WTC11 (cell line): ENCODE measurements at places on chromosomes 16 and 17.

DNA sequence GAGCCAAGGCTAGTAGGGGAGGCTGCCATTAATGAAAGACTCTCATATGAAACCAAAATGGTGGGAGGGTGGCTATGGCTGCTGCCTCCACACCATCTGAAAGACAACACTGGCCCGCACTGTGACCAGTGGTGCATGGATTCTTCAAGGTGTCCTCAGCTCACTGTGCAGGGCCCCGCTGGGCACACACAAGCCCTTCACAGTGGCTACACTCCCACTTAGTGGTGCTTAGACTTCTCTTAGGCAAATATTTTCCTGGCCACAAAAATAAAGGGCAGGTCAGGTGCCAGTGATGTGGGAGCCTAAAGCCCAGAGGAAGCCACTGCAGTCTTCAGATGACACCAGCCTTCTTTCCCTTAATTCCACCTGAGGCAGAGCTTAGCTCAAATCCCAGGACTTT lies 38.1 kb upstream of the IRX3 start:
- DNase-seq: no peak

- DNase-seq: no peak
These were observed 115.3 kb downstream of the SLC39A11 start for GRCh38 chr17:72976971-72977770.

GRCh38 chr16:88685156-88686061 lies 898 bp downstream of the SNAI3 start:
- DNase-seq: peak; percentile 50

DNA sequence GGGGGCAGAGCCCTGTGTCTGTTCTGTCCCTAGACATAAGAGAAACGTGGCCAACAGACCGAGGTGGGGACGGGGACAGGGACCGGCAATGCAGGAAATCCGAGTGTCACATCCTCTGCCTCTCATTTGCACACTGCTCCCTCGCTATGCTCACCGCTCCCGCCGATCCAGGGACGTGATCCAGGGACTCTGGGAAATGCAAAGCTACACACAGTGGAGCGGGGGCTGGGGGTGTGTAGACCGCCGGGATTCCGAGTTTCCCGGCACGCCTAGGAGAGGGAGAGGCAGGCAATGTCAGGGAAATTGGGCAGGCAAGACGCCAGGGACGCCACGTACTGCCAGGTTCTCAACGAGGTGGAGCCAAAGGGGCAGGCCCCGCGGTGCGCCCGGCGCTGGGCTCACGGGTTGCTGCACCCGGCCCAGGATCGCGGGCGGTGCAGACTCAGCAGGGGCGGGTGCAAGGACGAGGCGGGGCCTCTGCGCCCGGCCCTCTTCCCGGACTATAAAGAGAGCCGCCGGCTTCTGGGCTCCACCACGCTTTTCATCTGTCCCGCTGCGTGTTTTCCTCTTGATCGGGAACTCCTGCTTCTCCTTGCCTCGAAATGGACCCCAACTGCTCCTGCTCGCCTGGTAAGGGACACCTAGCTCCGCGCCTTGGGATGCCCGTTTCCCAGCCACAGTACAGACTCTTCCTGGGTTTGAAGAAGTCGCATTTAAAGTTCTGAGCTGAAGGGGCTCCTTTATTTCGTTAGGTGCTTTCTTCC lies at the start of gene MT1X:
Gene MT1X, plus strand, starts transcription at position 532 of the 764 bp plus-strand sequence. Its CDS starts 71 bp downstream, at position 603.
- peak; percentile 85 for DNase-seq

DNA sequence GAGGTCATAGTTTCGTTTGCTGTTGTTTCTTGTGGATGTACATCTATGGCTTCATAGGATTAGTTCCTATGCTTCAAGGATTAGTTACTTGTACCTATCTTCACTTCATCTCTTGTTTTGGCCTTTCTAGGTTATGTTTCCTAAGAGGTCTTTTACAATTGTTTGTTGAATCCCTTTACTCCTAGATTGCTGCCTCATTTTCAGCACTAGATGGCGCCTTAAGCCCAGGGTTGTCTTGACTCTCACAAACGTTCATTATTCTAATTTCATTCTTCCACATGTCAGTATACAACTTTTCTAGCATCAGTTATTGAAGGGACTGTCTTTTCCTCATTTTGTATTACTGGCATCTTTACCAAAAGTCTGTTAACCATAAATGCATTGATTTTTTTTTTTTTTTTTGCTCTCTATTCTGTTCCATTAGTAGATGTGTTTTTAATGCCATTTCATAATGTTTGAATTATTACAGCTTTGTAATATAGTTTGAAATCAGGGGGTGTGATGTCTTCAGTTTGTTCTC lies 45.0 kb upstream of the NACA2 start:
- peak; percentile 49 for DNase-seq

DNA sequence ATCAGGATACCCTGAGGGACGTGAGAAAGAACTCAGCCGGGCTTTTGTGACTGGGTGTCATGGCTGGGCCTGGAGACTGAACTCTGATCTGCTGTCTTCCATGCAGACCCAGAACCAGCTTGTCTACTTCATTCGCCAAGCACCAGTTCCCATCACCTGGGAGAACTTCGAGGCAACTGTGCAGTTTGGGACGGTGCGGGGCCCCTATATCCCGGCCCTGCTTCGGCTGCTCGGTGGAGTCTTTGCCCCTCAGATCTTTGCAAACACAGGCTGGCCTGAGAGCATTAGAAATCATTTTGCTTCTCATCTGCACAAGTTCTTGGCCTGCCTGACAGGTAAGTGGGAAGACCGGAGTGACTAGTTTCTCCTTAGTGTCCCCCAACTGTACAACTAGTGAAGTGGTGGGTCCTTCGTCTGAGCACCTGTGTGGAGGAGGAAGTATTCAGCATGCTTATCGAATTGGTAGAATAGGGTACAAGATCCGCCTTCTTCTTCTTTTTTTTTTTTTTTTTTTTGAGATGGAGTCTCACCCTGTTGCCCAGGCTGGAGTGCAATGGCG lies 15.5 kb downstream of the DNAH2 start:
- no peak for DNase-seq

DNA sequence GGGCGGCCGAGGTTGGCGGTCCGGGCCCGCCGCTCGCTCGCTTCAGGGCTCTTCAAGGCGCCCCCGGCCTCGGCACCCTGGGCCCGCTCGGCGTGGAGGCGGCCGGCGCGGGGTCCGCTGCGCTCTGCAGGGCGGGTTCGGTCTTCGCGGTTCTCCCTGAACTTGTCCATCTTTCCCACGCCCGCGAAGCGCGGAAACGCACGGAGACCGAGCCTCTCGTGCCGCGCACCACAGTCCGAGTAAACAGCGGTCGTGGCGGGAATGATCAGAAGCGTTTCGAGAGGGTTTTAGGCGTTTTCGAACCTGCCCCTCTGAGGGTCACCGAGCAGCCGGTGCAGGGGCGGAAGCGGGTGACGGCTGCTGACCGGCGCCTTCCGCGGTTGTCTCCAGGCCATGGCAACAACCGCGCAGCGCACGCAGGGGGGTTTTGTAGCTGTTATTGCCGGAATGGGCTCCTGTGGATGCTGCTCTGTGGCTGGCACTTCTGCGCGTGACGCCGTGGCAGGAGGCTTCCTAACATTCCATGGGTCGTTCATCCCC lies 414 bp downstream of the NARF start:
- DNase-seq: peak; percentile 38

DNA sequence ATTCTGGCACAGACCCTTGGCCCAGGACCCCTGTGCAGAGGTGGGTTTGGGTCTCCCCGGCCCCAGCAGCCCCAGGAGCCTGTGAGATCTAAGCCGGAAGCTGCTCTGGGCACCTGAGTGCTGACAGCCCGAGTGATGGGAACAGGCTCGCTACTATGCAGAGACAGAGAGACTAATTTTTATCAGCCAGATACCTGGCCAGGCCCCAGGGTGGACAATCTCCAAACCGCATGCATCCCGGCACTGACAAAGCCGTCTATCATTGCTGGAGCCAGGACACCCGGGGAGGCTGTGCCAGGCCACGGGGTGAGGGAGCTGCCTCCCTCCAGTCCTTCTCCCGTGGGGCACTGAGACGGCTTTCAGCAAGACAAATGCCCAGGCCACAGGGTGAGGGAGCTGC lies 25.0 kb downstream of the CBFA2T3 start:
- DNase-seq: no peak

DNA sequence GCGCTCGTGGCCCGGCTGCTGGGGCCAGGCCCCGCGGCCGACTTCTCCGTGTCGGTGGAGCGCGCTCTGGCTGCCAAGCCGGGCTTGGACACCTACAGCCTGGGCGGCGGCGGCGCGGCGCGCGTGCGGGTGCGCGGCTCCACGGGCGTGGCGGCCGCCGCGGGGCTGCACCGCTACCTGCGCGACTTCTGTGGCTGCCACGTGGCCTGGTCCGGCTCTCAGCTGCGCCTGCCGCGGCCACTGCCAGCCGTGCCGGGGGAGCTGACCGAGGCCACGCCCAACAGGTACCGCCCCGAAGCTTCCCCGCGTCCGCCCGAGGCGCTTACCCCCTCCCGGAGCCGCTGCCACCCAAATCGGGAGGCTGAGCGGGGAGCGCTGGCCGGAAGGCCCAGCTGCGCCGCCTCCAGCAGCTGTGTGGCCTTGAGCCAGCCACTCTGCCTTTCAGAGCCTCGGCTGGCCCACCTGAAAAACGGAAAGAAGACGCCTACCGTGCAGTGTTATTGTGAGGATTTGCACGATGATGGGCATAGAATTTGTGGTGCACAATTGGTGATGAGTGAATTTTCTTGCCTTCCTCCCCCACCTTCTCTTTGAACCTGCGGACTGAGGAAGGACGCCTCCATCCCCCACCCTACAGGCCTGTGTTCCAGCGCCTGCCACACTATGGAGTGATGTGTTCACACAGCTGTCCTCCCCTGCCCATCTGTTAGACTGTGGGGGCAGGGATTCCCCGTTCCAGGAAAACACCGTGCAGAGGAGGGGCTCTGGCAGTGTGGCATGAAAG lies 523 bp downstream of the NAGLU start:
- peak; percentile 81 for DNase-seq

- DNase-seq: peak; percentile 98
These were observed at the start of gene GDE1 for GRCh38 chr16:19521471-19522396. GDE1 (minus strand) TSS chr16:19522098; CDS start chr16:19521964, 134 bp downstream.

DNA sequence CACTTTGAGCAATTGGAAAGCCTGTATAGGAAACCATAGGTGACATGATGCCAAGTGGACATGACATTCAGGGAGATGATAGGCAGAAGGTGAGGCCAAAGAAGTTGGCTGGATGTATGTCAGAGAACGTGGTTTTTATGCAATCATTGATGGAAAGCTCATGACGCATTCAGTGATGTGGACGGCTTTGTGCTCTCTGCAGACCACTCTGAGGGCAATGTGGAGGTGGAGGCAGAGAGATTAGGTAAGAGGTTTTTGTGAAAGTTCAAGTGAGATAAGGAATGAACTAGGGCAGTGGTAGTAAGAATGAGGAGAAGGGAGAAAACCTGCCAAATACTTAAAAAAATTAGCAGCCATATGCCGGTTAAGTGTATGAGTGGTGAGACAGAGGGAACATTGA lies 99.0 kb downstream of the PRKCA start:
- no peak for DNase-seq

GRCh38 chr17:6066183-6066948 lies 3.8 kb upstream of the WSCD1 start:
- DNase-seq: no peak

GRCh38 chr17:58693208-58693607 lies 806 bp downstream of the RAD51C start:
- no peak for DNase-seq

DNA sequence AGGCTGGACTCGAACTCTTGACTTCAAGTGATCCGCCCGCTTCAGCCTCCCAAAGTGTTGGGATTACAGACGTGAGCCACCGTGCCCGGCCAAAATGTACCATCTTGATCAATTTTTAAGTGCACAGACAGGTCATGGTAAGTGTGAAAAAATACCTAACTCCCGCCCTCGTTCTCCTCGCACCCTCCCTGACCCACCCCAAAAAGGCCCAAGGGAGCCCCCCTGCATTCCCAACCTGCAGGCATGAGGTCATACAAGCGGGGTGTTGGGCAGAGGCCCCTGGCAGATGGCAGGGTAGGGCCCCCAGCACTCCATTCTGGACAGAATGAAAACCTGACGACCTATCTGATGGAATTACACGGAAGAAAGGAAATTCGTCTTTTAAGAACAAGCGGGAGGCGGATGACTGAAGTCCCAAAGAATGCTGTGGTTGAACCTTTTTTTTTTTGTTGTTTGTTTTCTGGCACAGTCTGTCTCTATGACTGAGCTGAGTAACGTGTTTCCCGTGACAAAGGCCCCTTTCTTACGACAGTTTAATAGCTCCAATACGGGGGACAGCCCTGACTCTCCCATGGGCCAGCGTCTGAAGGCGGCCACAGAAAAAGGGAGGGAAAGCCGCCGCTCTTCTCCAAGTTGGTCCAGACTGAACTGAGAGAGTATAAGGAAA lies 376.4 kb downstream of the SLC39A11 start:
- DNase-seq: no peak

- no peak for DNase-seq
These were observed 36.4 kb upstream of the CD300E start for GRCh38 chr17:74659889-74660288.

DNA sequence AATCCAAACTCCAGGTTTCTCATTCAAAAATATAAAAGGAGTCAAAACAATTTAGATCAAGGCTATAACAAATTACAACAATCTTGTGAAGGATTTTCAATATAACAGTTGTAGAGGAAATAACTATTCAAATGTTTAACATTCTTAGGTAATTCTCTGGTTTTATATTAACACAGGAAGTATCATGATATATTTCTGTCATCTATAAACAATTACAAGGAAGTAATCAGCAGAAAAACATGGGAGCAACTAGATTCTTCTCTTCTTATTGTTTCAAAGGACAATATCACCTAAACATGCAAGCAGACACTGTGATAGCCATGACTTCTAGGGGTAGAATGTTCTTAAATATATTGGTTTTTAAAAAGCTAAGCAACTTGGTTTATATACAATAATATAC lies 49.9 kb downstream of the FBXL20 start:
- DNase-seq: no peak

- DNase-seq: no peak
These were observed 5.4 kb upstream of the BBS2 start for GRCh38 chr16:56525236-56525635.

DNA sequence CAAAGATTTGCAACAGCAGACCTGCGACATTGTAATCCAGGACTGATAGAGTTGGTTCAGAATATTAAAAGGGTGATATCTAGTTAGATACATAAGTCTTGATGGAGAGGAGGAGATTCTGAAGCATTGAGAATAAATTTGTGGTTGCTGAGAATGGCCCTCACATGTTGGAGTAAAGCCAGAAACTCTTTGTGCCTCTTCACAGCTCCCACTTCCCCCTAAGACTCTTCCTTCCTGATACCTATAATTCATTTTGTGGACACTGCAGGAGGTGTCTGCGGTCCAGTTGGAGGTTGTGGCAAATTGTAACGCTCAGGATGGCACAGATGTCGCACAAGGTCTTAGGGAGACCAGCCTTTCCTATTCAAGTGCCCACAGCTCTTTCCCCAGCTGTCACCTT lies 17.5 kb downstream of the WWOX start:
- no peak for DNase-seq

DNA sequence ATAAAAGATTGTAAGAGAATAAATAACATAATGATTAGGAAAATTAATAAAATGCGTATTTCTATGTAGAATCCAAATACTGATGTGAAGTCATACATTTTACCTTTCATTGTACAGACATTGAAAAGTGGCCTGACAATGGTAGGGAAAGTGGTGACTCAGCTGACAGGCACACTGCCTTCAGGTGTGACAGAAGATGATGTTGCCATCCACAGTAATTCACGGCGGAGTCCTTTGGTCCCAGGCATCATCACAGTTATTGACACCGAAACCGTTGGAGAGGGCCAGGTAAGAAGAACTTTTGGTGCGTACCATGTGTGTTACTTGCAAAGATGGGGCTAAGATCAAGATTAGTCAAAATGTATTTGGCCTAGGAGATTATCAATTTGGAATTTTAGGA lies 232.8 kb downstream of the BCAS3 start:
- no peak for DNase-seq
